LHCN-M2 (cell line): ENCODE measurements at places on chromosomes 7 and 10. TPM values are rescaled to one million over a fixed set of nuclear protein-coding genes. Genes with fewer than 3 reads are reported as not detected.

GRCh38 chr10:119525116-119525515 is 17.4 kb downstream of the RGS10 start:
- DNase-seq: no peak

DNA sequence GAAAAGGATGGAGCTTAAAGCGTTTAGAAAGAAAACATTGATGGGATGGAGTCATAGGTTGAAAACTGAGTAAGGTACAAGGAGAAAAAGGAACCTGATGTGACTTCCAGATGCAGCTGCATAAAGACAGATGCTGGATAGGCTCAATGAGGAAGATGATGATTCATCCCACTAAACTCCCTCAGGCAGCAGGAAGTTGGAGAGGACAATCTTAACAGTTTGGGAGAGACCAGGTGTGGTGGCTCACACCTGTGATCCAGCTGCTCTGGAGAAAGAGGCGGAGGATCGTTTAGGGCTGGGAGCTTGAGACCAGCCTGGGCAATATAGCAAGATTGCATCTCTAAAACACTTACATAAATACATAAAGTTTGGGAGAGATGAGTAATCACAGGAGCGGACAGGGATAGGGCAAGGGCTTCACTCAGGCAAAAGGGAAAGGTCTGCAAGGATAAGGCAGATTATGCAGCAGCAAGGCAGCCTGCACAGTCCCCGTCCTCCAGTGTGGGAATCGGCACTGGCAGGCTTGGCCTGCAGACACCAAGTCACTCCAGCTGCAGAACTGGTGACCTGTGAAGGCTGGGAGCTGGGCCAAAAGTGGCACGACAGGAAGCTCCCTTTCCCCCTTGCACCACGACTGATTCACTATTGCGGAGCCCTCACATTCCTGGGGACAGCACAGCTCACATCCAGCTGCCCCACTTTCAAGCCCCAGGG is 438.5 kb downstream of the GRID1 start:
- DNase-seq: no peak

DNA sequence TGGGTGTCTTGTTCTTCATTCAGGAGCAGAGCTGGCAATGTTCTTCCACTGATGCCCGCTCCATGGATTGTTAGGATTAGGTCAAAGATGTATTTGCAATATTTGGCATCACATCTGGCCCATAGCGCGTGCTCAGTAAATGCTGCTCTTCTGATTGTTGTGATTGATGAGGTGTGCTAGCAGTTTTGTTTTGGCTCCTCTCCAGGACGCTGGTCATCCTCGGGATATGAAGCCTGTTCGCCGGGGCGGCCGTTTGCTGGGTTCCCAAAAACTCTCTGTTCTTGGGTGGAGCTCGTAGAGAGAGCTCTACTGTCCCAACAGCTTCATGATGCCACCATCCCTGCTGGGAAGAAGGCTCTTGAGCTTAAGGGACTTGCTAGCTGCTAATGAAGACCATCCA is 96.9 kb downstream of the XRCC2 start:
- DNase-seq: no peak

- DNase-seq: no peak
Observed at GRCh38 chr7:156764766-156765165, 124.2 kb downstream of the RNF32 start.

DNA sequence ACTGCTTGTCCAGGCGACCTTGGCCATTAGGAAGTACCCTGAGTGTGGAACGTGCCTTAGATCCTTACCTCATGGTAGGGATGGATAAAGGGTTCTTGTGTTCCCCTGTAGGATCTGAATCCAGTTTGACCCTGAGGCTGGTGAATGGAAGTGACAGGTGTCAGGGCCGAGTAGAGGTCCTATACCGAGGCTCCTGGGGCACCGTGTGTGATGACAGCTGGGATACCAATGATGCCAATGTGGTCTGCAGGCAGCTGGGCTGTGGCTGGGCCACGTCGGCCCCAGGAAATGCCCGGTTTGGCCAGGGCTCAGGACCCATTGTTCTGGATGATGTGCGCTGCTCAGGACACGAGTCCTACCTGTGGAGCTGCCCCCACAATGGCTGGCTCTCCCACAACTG is 31.6 kb downstream of the DMBT1 start:
- peak; percentile 73 for DNase-seq

- DNase-seq: peak; percentile 53
Observed at GRCh38 chr7:81267508-81267907, 348.7 kb upstream of the SEMA3C start.

GRCh38 chr10:114180937-114181336 is 1.8 kb downstream of the TDRD1 start:
- DNase-seq: no peak

GRCh38 chr10:95499482-95499989 is 61.6 kb downstream of the SORBS1 start:
- DNase-seq: no peak

GRCh38 chr7:101739775-101740398 is 77.5 kb upstream of the CUX1 start:
- no peak for DNase-seq

DNA sequence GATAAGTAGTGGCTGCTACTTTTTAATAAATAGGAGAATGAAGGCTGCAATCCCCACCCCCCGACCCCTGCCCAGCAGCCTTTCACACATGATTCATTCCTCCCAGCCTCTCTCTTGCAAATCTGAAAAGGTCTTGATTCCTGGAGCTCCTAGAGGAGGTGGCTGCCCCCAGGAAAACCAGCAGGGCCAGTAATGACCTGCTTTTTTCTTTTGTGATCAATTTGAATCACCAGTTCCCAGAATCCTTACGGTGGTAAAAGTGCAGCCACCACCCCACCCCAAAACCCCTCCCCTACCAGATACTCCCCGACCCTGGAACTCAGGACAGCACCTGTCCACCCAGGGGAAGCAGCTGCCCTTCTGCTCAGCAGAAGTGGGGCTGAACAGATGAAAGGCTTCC is 108.9 kb downstream of the C10orf105 start:
- no peak for DNase-seq

DNA sequence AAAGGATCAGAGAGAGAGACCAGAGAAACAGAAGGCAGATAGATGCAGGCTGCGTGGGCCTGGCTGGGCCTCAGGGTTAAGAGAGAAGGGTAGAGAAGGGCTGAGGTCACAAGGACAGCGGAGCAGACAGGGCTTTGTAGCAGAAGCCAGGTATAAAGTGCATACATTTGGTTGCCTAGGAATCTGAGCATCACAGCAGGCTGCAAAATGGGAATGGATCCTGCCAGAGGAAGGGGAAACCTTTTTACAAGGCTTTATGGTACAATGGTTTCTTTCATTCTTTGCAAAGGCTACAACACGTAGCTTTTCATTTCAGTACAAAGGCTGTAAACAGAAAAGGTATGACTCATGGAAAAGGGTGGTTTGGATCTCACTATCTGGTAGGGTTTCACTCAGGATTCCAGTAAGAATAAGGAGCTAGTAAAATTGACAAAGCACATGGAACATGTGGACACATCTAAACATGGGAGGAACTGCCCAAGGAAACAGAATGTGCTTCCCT is 275.1 kb downstream of the DOCK4 start:
- peak; percentile 35 for DNase-seq

- no peak for DNase-seq
Observed at GRCh38 chr7:49644396-49645166, 128.9 kb upstream of the VWC2 start.

DNA sequence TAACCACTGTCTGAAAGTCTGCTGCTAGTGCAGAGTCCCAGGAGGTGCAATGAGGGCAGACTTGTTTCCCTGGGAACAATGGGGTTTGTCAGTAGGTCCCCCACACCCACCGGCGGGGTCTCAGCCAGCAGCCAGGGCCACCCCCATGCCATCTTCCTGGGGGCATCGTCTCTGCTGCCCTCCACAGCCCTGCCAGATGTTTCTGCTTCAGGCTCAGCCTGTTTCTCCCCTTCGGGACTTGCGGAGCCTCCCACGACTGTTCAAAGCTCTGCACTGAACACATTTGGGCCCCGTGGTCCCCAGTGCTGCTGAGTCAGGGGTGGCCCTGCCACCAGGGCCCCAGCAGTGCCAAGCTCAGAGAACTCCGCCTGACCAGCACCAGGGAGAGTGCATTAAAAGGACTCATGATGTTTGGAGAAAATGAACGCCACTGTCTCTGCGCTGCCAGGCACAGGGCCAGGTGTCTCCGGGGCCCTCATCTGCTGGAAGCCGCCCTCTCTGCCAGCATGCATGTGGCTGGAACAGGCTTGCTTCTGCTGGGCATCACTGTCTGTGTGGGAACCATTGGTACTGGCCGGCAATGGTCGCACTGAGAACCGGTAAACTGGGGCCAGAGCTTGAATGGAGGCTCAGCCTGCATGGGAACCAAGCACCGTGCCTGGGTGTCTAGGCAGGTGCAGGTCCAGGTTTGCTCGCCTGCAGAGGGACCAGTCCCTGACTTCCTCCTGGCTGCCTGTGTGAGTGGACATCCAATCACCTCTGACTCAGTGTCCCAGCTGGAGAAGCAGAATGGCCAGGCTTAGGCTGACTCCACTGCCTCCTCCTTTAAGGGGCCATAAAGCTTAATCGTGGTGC is 345.1 kb downstream of the GLRX3 start:
- DNase-seq: no peak

- peak; percentile 77 for DNase-seq
Observed at GRCh38 chr7:151251689-151252560, 3.4 kb upstream of the SMARCD3 start.

Gene C10orf105
- total RNA-seq: not detected in 2 replicates

Gene GPR15LG
- total RNA-seq: not detected in 2 replicates

Gene OGDHL
- total RNA-seq: 0.06 TPM in 1 of 2 replicates, not detected in the other

Gene H2BK1
- not detected in 2 replicates for total RNA-seq
